Endodermal cell (in vitro differentiated cells): ENCODE measurements at places on chromosomes 5 and 9. TPM values are rescaled to one million over a fixed set of nuclear protein-coding genes. Genes with fewer than 3 reads are reported as not detected.

Gene PLCXD3
- total RNA-seq, result 43.3 to 52.9 TPM (median 48.1 TPM) in 3 replicates

Gene IL5
- not detected in 3 replicates for total RNA-seq

Gene RLN1
- total RNA-seq, result 0.43 and 0.99 TPM in 2 replicates

Gene UGT3A1
- total RNA-seq, result 4.2 and 4.7 TPM in 2 replicates

Gene GFI1B
- total RNA-seq, result 0.67 TPM in 1 of 3 replicates, not detected in the others

Gene IFNA17
- not detected in 3 replicates for total RNA-seq

Gene NTNG2
- total RNA-seq, result 1.3 and 1.5 TPM in 2 replicates

Gene TMEM8B
- 18.3 to 23.5 TPM (median 19.4 TPM) in 3 replicates for total RNA-seq

Gene GBGT1
- 23.9 and 29.1 TPM in 2 replicates for total RNA-seq
